ENCODE measurements at places on chromosomes 7 and 10. TPM values are rescaled to one million over a fixed set of nuclear protein-coding genes. Genes with fewer than 3 reads are reported as not detected.

Gene PTN
- 12.3 TPM for total RNA-seq

Gene PDK4
- 0.78 TPM for total RNA-seq

Gene DPYSL4
- total RNA-seq: 181 TPM

DNA sequence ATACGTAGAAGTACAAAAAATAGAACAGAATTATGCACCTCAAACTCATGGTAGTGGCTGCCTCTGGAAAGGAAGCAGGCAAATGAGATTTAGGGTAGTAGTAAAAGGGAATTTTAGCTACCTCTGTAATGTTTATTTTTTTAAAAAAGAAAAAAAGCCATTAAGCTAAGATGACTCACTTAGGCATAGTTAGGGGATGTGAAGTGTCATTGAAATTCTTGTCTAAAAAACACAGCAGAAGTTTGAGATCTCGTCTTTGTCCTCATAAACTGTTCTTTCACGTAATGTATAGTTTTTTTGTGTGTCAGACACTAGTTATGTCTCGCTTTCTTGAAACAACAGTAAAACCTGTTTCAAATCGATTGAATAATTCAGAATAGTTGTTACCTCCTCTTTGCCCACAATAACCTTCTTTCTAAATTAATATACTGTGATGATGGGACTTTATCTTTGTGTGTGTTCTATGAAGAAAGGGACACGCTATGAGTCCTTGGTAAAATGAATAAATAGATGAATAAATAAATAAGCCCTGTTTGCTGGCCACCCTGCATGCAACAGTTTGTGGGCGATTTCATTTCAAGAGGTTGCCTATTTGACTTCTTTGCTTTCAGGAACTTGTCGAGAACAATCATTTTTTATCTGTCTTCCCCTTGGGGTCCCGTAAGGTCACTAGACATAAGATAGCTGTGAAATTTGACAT lies 14.5 kb upstream of the FBXW4 start:
- no peak for ATAC-seq

DNA sequence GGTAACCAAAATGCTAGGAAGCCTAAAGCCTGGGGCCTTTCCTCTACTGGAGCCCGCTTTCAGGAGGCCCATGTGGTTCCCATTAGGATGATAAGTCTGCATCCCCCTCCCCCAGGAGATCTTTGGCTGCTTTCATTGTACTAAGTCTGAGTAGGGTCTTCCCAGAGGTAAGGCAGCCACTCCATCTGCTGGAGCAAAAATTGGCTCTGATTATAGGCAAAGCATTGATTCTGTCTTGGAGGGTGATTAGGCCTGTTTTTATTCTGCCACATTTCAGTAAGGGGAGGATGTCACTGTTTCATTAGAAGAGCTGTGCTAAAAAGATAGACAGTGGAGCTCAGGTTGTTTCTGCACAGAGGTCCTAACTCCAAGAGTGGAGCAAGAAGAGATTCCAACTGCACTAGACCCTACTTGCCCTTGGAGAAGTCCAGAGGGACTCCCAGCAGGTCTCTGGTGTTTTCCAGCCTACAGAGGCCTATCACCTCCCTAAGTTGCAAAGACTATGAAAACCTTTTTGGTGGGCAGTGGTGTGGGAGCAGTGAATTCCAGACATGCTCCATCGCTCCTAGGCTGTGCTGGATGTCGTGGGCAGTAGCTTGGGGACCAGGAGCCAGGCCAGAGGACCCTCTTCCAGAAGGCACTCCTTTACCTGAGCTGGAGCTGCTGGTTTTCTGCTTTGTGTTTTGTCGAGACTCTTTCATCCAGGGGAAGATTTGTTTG lies 7.1 kb upstream of the HOXA2 start:
- ATAC-seq: no peak

GRCh38 chr7:55536619-55537457 lies 35.5 kb downstream of the VOPP1 start:
- no peak for ATAC-seq

DNA sequence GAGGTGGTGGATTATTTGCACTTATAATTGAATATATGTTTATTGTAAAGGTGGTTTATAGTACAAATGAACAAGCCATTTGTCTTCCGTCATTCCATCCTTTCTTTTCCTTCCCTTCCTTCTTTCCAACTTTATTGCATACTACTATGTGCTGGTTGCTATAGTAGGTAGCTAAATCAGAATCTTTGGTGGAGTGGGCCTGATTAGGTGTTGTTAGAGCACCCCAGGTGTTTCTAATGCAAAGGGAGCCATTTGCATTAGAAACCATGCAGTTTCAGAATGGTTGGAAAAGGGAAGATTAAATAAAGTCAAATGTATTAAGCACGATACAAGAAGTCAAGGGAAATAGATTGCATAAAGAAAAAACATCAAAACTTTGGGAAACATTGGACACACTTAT lies 88.8 kb upstream of the TRIL start:
- ATAC-seq: no peak

DNA sequence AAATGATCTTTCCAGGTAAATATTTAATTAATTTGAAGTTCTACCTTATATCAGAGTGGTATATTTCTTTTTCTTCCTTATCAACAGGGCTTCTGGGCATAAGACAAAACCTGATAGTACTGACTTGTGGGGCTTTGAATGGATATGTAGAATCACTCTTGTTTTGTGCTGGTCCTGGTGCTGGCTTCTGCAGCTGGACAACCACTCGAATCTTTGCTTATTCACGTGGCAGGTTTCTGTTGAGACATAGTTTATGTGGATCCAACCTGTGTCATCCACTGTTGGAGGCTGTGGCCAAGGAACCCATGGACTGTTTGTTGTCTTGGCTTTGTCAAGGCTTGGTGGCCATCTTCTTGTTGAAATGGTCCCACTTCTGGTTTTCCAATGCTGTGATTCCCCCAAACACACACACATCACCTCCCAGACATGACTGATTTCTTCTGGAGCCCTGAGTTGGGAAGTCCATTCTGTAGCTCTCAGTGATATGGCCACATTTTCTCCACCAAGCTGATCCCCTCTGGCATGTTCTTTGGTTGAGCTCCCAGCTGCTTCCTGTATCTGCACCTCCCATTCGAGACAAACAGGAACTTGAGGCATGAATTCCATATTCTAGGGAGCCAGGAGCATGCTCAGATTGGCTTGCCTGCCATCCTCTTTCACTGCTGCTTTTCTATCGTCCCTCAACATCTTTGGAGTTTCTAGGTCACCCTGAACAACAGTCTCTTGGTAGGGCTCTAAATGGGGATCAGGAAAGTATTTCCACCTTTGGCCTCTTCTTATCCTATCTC lies 19.5 kb downstream of the TAS2R41 start:
- no peak for ATAC-seq

DNA sequence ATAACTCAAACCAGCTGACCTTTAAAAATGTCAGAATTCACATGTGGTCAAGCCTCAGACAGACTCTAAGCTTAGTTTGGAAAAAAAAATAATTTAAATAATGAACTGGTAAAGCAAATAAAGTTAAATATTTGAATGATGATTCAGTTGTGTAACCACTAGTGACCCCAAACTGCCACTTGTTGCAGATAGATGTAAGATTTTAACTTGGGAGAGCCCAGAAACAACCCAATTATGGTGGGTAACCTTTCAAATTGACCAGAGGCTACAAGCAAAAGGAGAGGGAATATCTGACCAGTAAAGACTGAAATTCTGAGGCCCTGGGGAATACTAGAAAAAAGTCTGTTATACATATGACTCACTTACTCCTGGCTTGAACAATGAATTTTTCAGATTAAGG lies 268.1 kb downstream of the HPSE2 start:
- no peak for ATAC-seq

DNA sequence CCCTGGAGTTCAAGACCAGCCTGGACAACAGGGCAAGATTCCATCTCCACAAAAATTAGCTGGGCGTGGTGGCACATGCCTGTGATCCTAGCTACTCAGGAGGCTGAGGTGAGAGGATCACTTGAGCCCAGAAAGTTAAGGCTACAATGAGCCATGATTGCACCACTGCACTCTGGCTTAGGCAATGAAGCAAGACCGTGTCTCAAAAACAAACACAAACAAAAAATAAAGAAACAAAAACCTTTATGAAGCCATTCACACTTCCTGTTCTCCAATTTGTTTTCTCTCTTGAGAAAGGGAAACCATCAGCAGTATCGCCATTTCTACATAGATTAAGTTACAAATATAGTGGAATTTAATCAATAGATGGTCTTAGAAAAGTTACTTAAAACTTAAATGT lies 19.8 kb downstream of the YME1L1 start:
- ATAC-seq: no peak

DNA sequence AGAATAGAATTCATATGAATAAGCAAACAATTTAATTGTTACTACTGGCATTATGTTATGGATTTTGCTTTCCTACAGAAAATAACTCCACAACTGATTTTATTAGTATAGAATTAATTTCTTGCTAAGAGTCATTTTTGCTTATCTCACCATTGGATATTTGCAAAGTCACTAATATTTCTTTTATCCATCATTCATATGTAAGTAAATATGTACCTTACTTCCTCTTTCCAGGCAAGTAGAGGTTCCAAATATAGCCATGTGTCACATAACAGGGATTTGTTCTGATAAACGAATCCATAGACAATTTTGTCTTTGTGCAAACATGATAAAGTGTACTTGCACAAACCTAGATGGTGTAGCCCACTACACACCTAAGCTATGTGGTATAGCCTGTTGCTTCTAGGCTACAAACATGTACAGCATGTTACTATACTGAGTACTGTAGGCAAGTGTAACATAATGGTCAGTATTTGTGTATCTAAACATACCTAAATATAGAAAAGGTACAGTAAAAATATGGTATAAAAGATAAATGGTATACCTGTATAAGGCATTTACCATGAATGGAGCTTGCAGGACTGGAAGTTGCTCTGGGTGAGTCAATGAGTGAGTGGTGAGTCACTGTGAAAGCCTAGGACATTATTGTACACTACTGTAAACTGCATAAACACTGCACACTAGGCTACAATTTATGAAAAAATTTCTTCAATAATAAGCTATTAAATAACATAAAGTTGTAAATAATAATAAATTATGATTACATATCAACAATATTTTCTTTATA lies 18.3 kb downstream of the KLLN start:
- no peak for ATAC-seq

GRCh38 chr10:81843042-81843441 lies 32.0 kb upstream of the NRG3 start:
- no peak for ATAC-seq

- no peak for ATAC-seq
These were observed 2.9 kb downstream of the PRXL2A start for GRCh38 chr10:80411267-80411668.

GRCh38 chr7:124250297-124251034 lies 217.6 kb upstream of the TMEM229A start:
- no peak for ATAC-seq
